NCI-H1105 (cell line): ENCODE measurements at places on chromosomes 2 and 18.
A peak's percentile ranks its signal among the peaks of the same experiment; 100 is the strongest.

DNA sequence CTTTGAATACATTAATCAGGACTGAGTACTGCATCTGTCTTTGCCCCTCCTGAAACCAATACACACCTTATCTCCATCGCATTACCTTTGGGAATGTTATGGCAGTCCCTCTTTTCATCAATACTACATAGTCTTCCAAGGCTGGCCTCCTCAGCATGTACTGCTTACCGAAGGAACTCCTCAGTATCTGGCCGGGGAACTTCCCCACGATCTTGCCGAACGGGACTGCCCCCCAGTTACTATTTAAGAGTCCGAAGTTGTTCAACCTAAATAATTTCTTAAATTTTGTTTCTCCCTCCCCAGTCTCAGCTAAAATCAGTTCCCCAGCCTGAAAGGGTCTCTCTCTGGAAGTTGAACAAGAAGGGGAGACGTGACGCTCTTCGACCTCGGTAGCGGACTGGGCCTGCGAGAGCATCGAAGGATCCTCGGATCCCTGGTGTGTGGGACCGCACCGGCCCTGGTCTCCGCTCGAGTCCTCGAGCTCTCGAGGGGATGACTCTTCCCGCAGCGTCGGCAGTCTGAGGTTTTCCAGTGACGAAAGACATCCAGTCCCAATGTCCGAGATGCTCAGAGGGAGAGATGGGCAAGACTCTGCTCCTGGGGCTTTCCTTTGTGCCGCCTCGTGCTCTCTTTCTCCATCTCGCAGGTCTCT lies 489 bp downstream of the TRMT61B start:
- peak; percentile 37 for DNase-seq

DNA sequence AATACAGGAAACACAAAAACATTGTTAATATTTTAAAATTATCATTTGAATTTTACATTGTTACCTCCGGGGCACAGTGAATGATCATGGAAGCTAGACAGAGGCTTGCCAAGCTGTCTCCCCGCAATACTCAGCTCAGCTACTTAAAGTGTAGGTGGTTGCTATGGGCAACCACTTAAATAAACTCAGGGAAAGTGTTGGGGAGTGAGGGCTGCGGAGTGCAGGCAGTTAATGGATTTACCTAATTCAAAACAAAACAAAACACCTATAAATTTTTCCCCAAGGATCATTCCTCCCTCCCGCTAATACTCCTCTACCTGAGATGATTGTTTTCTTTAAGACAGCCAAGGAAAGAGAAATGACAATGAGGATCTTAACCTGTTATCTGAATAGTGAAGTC lies 349.5 kb downstream of the TGIF1 start:
- no peak for DNase-seq

GRCh38 chr2:190815226-190815625 lies 65.4 kb upstream of the GLS start:
- DNase-seq, result peak; percentile 54

DNA sequence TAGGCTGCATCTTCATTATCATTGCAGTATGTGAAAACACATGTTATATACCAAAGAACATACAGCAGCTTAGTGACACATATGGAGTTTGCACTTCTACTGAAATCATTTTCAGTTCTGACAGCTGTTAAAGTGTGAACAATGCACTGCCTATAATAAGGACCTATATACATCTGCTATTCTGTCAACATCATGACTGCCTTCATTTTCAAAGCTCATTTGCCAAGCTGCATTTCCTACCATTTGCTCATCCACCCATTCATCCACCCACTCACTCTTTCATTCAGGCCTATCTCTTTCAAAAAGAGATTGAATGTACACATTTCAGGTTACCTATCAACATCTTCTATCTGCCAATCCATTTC lies 81.7 kb upstream of the STK17B start:
- no peak for DNase-seq

DNA sequence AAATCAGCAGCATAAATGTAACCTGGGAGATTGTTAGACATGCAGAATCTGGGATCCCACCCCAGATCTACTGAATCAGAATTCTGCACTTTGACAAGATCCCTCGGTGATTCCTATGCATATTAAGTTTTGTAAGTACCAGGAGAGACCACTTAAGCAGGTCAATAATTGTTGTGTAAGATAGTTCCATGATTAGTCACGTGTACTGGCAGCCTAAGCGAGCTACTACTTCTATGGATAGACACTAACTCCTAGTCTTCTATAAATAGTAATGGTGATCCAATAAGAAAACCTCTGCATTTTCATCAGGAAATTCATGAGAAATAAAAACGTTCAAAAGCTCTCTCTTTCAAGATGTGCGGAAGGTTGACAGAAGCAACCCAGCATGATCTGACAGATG lies 988.2 kb upstream of the CHAC2 start:
- DNase-seq, result no peak

- no peak for DNase-seq
These were observed 54.7 kb downstream of the KCTD18 start for GRCh38 chr2:200454927-200455801.

- no peak for DNase-seq
These were observed 337.7 kb upstream of the SETBP1 start for GRCh38 chr18:44342946-44343345.

DNA sequence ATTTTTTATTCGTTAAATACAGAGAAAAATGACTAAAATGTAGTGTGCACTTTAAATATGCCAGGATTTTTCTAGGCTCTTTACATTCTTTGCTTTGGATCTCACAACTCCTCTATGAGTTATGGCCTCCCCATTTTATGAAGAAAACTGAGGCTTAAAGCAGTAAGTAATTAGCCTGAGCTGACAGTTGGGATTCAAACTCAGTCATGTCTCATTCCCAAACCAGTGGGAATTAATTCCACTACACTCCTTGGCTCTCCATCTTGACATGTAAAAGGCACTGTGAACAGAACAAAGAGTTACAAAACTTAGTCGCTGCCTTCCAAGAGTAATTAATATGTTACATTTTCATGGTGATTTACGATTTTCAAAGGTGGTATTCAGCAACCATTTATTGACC lies 351.9 kb downstream of the SATB2 start:
- no peak for DNase-seq

- DNase-seq, result no peak
These were observed 90.0 kb downstream of the MAP3K20 start for GRCh38 chr2:173165443-173166238.

DNA sequence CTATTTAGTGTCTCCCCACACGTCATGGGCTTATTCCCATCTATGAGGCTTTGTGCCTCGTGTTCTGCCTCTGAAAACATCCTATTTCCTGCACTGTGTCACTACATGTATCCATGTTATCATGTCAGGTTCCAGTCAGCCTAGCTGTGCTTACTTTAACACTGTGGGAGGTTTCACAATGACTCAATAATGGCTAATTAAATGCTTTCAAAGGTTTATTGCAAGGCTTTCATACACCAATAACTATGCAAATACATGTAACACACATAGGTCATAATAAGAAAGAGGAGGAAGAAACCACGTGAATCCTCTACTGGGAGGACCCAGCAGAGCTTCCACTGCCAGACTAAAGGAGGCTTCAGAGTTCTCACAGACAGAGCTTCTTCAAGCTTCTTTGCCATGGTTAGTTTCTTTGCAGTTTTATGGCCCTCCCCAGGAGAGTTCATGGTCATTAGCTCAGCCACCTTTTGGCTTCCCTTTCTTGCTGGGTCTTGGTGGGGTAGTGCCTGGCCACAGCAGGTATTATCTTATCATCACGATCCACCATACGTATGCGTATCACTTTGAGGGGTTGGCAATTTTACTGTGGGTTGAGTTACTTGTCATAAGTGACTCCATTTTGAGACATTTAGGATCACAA lies 5.1 kb upstream of the COLEC12 start:
- no peak for DNase-seq
